GM12865 (cell line): ENCODE measurements at places on chromosomes 5 and 9.

- no peak for DNase-seq
Measured at GRCh38 chr9:101479338-101480030, 43.9 kb upstream of the ALDOB start.

- DNase-seq = no peak
Measured at GRCh38 chr5:1173485-1174070, 27.8 kb upstream of the SLC6A19 start.

DNA sequence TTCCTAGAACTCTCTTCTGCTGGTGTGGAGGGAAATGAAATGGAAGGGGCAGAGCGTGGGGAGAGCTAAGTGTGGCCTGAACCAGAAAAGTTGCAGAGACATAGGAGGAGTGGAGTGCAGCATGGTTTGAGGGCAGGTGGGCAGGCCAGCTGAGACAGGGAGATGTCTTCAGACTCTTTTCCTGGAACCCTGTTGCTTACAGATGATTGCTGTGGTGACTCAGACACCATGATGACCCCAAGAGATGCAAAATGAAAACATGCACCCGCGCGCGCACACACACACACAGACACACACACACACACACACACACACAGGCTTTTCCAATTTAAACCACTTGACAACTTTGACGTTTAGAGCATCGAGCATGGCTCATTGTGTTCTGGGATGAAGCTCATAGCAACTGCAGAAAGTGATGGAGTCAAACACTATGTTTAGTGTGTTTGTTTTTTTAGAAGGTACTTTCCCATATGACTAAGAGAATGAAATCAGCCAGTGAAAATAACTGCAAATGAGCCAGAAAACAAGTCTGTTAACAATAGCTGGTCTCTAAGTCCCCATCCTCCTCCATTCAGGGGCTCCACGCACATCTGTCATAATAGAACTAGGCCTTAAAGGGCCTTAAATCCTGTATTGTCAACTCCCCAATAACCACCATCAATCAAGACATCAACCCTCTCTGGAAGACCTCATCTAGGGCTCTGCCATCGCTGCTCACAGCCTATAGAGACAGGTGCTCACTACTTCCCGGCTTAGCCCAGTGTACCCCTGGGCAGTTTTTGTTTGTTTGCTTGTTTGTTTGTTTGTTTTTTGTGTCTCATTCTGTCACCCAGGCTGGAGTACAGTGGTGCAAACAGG lies 9.6 kb downstream of the TMOD1 start:
- DNase-seq = peak; percentile 88

DNA sequence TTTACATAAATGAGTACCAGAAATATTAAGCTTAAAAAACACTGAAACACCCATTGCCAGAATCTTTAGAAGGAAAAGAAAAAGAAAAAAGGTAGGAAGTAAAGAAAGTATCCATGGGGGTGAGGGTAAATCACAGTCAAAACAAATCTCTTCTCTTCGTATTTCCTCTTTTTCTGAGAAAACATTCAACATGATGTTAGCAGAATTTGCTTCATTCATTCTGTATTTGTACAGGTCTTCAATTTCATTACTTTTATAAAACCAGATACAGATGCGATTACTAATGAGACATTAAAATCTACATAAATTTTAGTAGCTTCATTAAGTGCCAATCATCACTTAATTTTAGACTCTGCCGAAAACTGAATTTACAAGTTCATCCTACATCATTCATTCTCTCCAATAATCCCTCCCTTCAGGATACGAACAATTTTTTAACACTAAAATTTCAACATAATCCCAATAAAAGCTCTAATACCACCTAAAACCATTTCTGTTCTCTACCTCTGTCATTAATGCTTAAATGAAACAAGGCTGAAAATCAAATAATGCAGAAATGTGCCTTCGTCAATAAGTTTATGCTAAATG lies 7.0 kb downstream of the NR3C1 start:
- DNase-seq = no peak

DNA sequence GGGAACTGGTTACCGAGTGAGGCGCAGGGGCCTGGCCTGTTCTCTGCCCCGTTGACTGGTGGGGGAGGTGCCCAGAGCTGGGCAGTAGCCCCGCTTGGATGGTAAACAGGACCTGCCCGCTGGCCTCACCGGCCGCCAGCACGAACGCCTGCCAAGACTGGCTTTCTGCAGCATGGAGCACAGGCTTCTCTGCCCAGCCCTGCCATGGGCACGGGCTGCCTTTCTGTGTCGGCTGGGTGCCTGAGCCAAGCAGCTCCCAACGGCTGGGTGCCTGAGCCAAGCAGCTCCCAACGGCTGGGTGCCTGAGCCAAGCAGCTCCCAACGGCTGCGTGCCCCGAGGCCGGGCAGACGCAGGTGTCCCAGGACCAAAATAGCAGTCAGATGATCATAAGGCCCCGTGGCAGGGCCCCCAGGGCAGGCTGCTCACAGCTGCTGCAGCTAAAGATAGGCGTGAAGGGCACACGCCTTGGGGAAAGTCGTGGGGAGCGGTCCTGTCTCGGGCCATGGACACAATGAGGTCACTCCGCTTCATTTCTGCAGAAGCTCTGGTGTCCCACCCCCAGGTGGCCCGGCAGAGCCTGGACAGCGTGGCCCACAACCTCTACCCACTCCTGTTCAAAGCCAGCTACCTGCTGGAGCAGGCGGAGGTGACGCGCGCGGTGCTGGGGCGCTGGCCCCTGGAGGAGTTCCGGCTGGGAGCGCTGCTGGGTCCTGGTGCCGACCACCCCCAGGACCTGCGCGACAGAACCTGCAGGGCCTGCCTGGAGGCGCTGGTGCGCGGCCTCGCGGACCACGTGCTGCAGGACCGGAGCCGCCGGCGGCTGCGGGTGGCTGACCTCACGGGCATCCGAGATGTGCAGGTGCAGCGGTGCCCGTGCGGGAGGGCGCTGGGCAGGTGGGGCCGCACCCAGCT lies at the start of gene LRRC14B:
LRRC14B (plus strand) TSS at position 460 of the 913 bp plus-strand sequence; CDS start at position 504, 44 bp downstream.
- peak; percentile 43 for DNase-seq

GRCh38 chr5:133900534-133901270 lies 67.7 kb downstream of the C5orf15 start:
- no peak for DNase-seq

GRCh38 chr9:128145951-128146351 lies 3.3 kb upstream of the LCN2 start:
- no peak for DNase-seq

- DNase-seq = no peak
Measured at GRCh38 chr5:95445995-95446394, 54.8 kb downstream of the FAM81B start.

- DNase-seq = no peak
Measured at GRCh38 chr9:133117271-133118178, 3.5 kb downstream of the RALGDS start.

GRCh38 chr9:22238809-22239684 lies 207.6 kb upstream of the DMRTA1 start:
- DNase-seq = peak; percentile 37

- no peak for DNase-seq
Measured at GRCh38 chr9:20570087-20570486, 52.2 kb downstream of the MLLT3 start.

DNA sequence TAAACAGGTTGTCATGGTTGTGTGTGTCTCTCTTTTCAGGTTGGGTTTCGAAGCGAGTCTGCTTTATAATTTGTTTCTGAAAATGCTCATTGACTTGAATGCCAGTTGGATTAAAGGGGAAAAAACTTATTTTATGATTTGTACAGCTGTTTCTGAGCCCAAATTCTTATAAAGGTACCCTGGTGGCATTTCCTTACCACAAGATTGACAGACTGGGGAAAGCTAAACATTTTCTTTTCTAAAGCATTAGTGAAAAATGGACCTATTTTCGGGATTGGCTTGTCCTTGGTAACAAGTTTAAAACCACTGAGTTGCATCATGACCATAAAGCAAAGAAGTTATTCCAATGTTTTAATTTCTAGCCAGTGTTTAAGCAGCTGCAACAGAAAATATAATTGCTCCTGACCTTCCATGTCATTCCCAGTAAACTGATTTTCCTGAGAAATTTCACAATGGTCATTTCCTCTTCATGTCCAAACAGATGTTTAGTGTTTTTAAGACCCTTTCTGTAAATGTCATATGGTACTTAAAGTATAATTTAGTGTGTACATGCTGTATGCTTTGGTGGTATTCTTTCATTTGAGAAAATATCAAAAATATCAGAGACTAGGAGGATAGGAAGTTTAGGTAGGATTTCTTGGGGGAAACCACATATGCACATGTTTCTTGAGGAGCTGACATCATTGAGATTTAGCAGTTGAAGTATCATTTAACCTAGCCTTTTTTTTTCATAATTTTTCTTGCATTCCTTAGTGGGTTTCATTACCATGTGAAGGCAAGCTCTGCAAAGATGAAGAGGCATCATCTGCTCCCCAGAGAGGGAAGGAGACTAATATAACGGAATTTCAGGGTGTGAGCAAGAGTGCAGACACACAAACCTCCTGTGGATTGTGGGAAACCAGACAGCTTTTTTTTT lies 667.1 kb upstream of the RGMB start:
- no peak for DNase-seq

DNA sequence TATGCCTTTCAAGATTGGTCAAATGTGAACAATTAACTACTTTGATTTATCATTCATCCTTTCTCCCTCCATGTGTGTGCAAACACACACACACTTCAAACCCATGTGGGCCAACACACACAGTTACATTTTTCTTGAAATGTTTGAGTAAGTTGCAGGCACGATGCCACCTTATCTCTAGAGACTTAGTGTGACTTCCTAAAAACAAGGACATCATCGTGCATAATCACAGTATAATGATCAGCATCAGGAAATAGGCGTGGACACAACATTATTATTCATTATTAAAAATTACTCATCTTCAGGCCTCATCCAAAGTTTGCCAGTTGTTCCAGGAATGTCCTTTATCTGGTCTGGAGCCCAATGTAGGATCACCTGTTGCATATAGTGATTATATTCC lies 209.5 kb downstream of the GNA14 start:
- DNase-seq = no peak

DNA sequence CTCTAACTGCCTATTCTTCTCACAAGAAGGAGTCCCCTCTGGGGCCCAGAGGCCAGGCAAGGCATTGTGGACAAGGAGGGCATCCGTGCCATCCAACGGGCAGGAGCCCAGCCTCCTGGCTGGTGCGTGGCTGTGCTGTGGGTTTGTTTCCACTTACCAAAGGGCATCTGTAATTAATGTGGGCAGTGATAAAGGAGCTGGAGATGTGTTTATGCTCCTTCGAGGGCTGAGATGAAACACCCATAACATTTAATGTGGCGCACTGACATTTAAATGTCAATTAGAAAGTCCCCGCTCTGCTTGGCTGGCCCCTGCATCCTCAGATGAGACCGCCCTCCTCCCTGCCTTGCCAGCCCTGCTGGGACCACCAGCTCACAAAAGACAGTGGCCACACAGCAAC lies 57.1 kb downstream of the KCNIP1 start:
- no peak for DNase-seq

DNA sequence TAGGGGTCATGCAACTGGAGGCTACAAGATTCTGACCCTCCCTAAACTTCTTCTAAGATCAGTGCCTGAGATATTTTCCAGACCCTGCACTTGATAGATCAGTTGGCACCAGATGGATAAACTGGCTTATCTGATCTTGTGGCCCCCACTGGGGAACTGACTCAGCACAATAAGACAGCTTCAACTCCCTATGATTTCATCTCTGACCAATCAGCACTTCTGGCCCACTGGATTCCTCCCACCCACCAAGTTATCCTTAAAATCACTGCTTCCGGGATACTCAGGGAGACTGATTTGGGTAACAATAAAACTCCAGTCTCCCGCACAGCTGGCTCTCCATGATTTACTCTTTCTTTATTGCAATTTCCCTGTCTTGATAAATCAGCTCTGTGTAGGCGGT lies 2180.4 kb upstream of the WWC1 start:
- DNase-seq = no peak

DNA sequence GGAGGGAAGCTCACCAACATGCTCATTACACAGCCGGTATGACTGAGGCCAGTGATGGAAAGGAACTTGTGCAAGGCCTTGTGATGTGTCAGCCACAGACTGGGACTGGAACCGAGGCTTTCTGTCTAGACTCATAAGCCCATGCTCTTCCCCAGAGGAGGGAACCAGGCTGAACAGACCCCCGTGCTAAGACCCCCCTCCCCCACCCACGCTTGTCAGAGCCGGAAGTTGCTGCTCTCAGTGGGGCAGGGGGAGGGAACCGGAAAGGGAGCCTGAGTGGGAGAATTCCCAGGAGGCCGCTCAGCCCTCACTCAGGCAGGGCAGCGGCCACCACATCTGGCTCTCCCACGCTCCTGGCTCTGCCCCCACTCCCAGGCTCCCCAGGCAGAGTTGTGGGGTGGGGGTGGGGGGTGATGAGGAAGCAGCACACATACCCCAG lies 4.1 kb upstream of the PDGFRB start:
- DNase-seq = peak; percentile 43

GRCh38 chr5:135829681-135830383 lies 4.6 kb upstream of the SLC25A48 start:
- DNase-seq = peak; percentile 57

DNA sequence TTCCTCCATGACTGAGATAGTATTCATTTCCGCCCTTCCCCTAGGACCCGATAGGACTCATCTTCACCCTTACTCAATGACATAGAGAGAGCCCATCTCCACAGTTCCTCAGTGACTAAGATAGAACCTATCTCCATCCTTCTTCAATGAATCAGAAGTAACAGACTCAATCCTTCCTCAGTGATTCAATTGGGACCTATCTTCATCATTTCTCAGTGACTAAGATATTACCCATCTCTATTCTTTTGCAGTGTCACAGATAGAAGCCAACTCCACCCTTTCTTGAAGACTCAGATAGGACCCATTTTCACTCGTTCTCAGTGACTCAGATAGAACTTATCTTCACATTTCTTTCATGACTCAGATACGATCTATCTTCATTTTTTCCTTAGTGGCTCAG lies 164.6 kb downstream of the FBXO4 start:
- no peak for DNase-seq

DNA sequence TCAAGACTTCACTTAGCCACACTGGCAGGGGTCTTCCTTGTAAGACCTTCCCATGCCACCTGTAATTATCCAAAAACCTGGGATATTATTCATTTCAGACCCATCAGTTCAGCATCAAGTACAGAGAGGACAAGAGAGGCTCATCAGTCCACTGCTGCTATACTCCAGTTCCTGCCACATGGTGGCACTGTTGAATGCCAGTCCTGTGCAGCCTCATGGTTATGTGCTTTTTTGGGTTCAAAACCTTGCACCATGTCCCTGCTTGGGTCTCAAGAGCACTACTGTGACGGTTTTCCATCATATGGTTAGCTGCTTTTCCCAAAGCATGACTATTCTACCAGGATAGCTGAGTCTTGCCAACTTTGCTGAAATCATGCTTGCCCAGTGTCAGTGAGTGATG lies 8.5 kb downstream of the PTGS1 start:
- DNase-seq = no peak
